GM23248 (cell line): ENCODE measurements at places on chromosomes 2 and 18.
A peak's percentile ranks its signal among the peaks of the same experiment; 100 is the strongest.

DNA sequence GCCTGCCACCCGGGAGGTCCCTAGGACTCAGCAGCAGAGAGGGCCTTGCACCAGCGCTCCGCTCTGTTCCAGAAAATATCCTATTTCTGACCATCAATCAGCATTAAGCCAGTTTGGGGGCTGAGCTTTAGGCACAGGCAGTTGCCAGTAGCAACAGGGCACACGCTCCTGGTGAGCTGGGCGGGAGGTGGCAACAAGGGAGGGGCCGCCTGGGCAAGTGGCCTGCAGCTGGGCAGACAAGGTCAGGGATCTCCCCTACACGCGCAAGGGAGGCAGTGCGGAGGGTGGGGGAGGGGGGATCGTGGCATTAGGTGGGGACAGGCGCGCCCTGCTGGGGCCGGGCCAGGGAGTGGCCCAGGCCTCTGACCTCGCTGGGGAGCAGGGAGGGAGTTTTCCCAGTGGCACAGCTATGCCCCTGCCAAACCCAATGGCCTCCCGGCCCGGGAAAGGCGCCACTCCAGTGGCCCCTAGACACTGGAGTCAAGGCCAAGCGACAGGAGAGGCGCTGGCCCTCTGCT is 302.8 kb downstream of the NCKAP5 start:
- no peak for DNase-seq

DNA sequence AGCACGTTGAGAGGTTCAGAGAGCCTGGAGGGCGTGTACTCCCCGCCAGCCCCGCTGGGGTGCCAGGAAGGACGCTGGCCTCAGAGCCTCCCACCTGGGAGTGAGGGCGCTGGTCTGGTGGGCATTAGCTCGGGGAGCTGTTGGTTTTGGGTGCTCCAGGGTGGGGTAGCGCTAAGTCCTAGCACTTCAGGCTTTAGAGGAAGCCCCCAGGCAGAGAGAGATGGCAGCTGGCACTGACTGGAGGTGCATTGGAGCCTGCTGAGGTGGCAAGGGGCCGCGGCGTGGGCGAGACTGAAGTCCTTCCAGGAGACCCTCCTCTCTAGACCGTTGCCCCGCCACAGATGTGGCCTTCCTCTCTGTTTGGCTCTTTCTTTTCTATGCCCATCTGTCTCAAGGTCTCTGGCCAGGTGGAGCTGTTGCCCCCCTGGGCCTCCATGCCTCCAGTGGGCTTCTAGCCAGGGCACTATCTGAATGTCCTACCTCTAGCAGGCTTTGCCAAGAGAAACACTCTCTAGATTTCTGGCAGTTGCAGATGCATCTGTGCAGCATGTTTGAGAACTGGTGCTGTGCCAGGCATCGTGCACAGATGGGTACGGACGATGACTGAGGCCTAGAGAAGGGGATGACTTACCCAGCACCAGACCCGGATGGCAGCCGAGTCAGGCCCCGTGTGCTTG is 6.6 kb downstream of the CAPN10 start:
- DNase-seq: no peak

- no peak for DNase-seq
These were observed 666 bp upstream of the STAT1 start for GRCh38 chr2:191014653-191015020.

DNA sequence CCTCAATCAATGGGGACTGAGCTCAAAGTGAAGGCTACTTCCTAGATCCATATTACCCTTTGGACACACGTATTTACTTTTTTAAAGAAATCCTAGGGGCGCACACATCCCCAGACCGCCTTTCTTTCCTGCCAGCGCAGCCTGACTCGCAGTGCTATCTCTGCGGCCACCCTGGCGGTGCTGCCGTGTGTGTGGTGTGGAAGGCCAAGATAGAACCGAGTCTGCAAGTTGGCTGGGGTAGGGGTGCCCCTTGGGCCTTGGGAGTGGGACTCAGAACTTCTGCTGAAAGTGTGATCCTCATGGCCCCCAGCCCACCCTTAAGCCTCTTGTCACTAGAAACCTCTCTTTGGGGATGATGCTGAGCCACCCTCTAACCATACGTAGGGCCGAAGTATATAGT is 143.7 kb downstream of the KLHL29 start:
- DNase-seq: no peak

GRCh38 chr2:30990671-30991070 is 147.6 kb downstream of the GALNT14 start:
- no peak for DNase-seq

GRCh38 chr2:159882130-159882745 is 84.2 kb upstream of the CD302 start:
- no peak for DNase-seq

GRCh38 chr2:201983800-201984199 is 49.9 kb upstream of the FZD7 start:
- no peak for DNase-seq

DNA sequence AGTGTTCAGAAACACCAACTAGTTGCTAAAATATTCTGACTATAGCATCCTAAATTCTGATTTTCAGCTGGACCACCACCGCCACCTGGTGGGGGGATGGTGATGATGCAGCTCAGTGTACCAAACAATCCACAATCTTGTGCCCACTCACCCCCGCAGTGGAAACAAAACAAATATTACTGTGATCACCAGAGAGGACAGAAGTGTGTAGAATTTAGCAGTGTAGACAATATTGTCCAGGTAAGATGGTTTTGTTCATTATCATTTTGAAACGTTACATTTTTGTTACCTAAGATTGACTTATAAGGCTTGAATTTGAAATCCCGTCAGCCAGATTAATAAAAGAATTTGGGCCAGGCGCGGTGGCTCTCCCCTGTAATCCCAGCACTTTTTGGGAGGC is 31.7 kb upstream of the UBXN4 start:
- peak; percentile 53 for DNase-seq

- DNase-seq: no peak
These were observed 1596.5 kb upstream of the LRRTM1 start for GRCh38 chr2:81901017-81901416.

DNA sequence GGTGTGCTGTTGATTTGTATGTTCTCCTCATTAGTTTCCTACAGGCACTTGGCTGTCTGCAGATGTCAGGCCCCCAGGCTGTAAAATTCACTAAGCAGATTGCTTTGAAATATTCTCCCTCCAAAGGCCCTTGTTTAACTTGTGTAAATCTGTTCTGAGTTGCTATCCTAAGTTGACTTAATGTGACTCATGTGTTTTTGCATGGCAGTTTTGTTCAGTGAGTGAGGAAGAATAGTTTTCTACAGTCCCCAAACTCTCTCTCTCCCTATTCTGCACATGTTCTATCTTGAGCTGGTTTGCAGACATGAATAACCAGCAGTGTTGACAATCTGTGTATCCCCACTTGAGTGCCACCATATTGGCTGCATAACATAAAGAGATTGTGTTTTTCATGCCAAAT is 1005.4 kb upstream of the DDX18 start:
- DNase-seq: no peak

DNA sequence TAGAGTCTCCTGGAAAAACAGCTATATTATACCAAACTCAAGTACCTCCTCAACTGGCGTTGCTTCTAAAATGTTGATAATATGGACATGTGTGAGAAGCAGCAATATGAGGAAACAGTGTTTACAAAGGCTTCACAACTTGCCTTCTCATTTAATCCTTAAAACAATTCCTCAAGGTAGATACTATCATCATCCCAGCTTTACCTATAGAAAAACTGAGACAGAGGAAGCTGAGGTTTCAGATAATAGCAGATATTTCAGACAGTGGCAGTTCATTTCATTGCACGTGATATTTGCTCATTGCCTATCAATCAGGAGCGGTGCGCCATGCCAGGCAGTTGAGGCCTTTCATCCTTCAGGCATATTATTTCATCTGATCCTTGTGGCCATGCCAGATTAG is 8.3 kb downstream of the GALNT5 start:
- no peak for DNase-seq

DNA sequence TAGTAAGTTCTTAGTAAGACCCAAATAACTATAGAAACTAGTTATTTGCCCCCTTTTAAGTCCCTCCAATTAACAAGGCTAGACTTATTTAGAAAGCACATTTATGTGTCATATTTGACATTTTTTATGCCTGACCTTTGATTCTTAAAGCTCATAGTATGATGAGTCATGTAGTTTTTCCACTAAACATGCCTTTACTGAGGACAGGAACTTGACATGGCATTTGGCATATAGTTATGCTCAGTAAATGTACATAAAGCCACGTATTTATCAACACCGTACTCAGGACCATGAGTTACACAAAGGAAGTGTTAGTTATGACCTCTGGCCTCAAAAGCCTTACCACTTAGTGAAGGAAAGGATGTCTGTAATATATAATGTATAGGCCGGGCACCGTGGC is 78.9 kb downstream of the GNAL start:
- peak; percentile 39 for DNase-seq
